ENCODE measurements at places on chromosomes 2 and 18.

DNA sequence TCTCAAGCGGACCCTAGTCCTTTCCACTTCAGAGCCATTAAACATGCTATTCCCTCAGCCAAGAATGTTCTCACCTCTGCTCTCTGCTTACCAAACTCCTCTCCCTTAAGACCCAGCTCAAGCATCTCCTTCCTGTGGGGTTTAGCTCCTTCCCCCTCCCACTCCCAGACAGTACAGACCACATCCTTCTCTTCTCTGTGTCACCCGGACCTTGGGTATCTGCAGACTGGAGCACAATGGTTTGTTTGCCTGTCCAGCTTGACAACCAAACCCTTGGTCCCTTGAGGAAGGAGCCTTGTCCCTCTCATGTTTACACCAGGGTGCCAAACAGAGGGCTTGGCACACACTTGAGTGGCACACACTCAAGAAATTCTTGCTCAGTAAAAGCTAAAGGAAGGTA is 4.1 kb upstream of the CD8A start:
- no peak for DNase-seq

- DNase-seq = no peak
These were observed 25.4 kb upstream of the MRPL19 start for GRCh38 chr2:75621228-75621627.

GRCh38 chr2:96241900-96242611 is 23.7 kb downstream of the TMEM127 start:
- peak; percentile 51 for DNase-seq

DNA sequence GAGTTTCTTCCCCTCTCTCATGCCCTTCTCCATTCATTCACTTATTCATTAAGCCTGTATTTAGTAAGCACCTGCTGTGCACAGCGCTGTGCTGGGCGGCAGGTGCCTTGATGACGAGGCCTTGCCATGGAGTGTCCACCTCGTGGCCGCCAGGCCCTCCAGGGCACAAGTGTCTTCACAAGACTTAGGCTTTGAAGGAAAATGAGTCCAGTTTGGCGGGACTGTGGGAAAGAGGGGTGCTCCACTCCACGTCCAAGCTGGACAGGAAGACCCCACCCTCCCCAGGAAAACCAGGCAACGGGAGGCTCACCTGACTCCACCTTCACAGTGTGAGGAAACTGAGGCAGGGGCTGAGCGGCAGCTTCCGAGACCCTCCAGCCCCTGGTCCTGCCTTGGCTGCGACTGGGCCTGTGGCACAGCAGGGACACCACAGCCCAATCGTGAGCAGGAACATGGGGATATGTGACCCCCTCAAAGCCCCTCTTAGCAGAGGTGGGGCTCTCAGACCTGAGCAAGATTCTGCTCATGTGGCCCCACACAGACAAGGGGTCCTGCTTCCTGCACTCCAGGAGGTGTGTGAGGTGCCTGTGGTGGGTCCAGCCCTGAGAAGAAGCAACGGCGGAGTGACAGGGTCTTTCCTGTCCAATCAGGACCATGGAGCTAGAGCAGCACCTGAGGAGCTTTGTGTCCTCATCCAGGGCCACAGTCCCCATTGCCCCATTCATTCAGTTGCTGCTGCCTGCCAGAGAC is 110.3 kb upstream of the ODC1 start:
- no peak for DNase-seq

GRCh38 chr2:240925191-240925567 is 19.0 kb downstream of the CROCC2 start:
- no peak for DNase-seq

DNA sequence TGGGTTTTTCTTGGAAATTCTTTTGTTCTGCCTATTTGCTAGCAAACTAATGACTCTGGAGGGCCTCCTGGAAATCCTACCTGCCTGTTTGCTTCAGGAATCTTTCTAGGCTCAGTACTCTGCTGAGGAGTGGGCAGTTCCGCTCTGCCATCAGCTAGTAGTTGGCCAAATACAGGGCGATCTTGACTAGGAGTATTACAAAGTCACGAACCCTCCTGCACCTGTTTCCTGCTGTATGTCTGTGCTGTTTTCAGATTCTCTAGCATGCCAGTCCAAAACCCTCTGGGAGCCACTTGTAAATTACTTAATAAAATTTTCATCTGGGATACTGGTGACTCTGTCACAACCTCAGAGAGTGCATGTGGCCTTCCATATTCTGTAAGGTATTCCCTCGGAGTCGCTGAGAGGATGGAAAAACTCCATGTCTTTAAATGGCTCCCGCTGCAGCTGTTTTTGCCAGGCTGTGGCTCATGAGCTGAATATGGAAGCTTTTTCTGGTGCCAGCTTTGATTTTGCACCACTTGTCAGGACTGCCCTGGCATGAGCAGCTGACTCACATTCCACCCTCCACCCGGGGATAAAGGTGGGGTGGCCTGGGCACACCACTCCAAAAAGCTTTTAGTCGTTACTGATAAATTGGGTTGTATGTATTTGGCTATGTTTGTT is 123.0 kb downstream of the RTN4 start:
- DNase-seq = no peak

DNA sequence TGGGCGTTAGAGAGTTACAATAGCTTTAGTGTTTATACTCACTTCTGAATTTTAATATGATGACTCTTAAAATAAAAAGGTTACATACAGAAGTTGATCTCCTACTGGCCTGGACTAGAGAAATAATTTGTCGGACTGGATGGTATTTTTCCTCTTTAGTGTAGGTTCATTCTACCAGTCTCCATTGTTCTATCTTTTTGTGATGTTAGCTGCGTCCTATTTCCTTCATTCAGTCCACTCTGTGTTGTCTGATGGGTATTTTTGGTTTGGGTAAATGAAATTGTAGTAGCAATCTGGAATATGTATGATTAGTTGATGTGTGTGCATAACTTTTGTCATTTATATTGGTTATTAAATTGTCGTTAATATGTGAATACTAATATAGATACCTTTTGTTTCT is 5.3 kb downstream of the DDX1 start:
- no peak for DNase-seq

DNA sequence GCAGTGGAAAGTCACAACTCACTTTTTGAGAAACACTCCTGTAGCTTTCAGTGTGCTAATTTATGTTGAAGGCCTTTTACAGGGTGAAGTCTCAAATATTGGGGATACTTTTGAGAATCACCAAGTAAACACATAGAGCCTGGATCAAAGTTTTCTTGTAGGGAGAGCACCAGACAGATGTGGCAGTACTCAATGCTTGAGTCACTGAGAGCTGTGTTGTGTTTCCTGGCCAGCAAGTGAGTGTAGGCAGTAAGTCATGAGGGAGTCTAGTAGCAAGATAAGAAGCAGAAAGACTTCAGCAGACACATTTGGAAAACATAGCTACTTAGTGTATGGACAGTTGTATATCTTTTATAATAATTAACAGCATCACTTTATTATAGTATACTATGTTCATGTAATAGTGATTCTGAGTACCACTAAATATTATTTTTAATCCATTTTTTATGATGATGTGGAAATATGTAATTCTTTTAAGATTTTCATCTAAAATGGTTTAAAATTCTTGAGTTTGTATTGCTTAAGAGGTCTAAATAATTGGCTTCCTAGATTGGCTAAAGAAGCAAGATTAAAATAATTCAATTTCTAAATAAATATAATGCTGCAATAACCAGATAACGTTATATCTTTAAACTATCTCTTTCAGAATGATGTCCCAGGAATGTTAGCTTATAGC is 12.8 kb downstream of the PSMD1 start:
- peak; percentile 8 for DNase-seq

DNA sequence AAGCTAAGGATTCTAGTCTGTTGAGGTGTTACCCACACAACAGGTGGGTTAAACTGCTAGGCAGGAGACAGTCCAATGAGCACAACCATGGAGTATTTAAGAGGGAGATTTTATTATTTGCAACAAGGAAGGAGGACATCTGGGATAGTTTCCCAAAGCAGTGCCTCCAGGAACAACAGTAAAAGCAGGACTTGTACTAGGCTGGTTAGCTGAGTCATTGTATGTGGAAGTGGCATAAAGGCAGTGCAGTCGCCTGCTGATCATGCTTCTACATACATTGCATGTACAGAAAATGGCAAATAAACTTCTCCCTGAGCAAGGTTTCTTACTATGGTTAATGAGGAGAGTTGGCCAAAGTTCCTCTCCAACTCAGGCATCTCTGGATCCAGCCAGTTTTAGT is 46.1 kb upstream of the CYTIP start:
- DNase-seq = no peak

GRCh38 chr2:239884051-239884405 is 141.1 kb downstream of the NDUFA10 start:
- no peak for DNase-seq

DNA sequence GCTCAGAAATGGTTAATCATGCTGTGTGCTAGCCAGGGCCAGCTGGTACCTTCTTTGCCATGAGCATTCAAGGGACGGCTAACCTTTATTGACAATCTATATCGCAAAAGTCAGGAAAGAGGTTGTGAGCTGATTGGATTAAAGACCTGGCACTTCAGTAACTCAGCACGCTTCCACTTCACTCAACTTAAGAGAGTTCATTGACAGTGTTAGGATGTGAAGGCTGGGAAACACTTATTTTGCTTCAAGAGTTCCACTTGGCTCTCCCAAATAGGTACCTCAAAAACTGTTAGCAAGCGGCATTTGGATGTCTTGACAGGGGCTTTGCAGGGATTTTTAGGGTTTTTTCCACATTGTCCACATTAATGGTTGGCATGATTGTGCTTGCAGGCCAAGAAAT is 25.1 kb upstream of the TXNDC2 start:
- no peak for DNase-seq

GRCh38 chr2:98299211-98299905 is 46.9 kb upstream of the CNGA3 start:
- no peak for DNase-seq

DNA sequence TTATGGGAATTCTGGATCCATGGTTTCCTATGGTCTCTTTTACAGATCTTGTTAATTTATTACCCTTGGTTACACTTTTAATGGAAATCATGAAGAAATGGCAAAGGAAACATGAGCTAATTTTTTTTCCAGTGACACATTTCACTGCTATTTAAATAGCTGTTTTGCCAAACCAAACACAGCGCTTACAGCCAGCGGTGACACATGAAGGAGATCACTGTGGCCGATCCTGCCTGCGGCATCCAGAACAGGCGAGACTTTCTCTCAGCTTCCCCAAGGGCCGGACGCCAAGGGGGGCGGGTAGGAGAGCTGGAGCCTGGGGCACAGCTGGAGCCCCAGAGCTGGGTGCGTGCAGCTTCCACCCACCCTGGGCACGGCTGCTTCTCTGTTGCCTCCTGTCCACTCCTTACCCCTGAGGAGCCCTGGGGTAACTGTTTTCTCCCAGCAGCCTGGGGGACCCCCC is 81.4 kb upstream of the PKDCC start:
- peak; percentile 95 for DNase-seq

DNA sequence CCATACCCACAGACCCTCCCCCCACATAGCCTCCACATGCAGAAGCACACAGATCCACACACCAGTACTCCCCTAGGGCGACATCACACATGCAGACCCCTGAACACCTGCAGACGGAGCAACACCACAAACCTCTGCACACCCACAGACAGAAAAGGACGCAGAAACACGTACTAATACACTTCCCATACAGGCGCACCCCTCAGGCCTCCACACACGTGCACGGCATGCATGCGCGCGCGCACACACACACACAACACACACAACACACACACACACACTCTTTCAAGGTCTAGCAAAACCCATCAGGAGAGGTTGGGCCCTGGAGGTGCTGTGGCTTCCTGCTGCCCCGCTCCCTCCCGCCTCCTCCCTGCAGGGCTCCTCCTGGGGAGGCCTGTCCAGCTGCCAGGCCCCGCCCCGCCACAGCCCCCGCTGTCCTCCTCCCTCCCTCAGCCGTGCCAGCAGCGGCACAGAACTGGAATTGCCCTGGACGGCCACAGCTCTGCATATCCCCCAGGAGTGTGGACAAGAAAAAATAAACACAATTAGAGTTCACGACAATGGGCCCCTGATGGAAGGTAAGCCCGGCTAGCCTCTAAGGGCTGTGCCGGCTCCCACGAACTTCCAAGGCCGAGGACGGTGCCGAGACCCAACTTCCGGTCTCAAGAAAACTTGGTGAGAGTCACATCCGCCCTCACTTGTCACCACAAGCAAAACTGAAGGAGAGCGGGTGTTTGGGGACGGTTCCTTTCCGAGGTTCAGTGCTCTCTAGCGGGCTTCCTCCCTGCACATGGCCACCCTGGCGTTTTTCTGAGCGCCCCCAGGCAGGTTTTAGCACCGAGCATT is 6.8 kb downstream of the ZFP36L2 start:
- peak; percentile 89 for DNase-seq

DNA sequence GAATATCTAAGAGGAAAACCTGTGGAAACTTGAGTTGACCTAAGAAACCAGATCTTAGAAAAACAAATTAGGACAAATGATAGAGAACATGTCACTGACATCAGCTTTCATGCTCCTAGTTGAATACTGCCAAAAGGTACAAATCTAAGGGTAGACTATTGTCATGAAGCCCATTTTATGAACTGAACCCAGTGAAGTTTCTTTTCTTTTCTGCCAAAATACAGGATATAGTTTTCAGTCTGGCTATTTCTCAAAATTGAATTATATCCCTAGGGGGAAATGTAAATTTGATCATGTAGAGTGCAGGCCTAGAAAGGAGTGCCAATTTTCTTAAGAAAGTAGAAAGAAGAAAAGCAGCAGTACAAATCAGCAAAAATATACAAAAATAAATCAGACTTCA is 46.6 kb downstream of the FSIP2 start:
- DNase-seq = no peak

DNA sequence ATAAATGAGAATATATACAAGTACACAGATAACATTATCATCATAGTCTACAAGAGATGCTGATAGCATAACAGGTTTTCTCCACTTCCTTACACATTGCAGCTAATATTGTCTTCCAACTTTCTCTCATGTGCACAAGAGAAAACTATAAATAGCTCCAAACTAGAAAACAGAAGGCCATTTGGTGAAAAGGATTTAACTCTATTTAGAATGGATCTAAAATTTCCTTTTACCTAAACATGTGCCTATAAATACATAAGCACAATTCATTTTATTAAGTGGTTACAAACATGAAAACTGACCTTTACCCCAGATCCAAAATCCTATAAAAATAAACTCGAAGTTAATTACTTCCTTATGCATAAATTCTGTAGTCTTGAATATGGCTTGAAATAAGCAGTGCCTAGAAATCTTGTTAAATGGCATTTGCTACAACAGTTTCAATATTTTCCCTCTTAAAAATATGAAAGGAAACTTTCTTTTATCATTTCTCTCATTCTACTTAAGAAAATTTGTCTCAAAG is 41.6 kb downstream of the SLC25A12 start:
- peak; percentile 57 for DNase-seq

- no peak for DNase-seq
These were observed 449.9 kb downstream of the LRATD1 start for GRCh38 chr2:15082105-15083058.

GRCh38 chr2:189179570-189179950 is at the start of gene COL5A2:
Gene COL5A2, minus strand, starts transcription at chr2:189179761. Its CDS starts 157 bp downstream, at chr2:189179604.
- peak; percentile 94 for DNase-seq
